ENCODE measurements at places on chromosomes 16 and 17.

DNA sequence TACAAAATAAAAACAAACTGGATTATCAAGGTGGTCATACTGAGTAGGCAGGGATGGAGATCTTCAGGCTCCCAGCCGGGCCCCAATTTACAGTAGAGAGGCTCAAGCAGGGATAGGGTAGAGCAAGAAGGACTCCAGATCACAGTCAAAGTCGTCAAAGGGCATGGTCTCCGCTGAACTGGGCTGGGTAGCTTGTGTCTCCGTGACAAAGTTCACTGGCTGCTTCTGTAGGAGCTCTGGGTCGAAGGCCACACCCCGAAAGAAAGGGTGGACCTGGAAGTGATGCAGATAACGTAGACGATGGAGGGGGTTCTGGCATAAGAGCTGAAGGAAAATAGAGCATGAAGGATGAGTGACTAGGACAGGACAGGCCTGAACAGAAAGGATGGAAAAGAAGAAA is 3.6 kb downstream of the RSKR start:
- no peak for DNase-seq

- DNase-seq, result no peak
These were observed 26.0 kb downstream of the COPZ2 start for GRCh38 chr17:48011405-48012150.

DNA sequence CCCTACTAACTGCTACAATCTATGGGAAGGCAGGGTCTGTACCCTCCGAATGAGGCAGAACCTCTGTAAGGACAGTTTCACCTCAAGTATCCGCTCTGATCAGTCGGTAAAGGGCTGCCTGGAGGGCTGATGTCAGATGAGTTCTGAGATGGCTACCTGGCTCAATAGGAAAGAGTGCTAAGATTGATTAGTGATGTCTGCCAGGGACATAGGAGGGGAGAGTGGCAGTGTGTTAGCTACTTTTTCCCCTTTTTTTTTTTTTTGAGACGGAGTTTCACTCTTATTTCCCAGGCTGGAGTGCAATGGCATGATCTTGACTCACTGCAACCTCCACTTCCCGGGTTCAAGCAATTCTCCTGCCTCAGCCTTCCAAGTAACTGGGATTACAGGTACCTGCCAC is 39.1 kb upstream of the CDC42EP4 start:
- no peak for DNase-seq

- no peak for DNase-seq
These were observed 414.1 kb upstream of the SALL1 start for GRCh38 chr16:51565184-51565583.

GRCh38 chr17:33263396-33263795 is 29.7 kb downstream of the ASIC2 start:
- no peak for DNase-seq

GRCh38 chr17:5952518-5952917 is 117.7 kb upstream of the WSCD1 start:
- DNase-seq, result no peak

GRCh38 chr17:49987290-49987585 is 7.8 kb downstream of the DLX3 start:
- no peak for DNase-seq

GRCh38 chr16:19102187-19102872 is 11.4 kb upstream of the ITPRIPL2 start:
- no peak for DNase-seq
